AG04449 (cell line): ENCODE measurements at places on chromosomes 5 and 9.

GRCh38 chr9:115921301-115921700 is 232.3 kb upstream of the PAPPA start:
- no peak for DNase-seq

GRCh38 chr5:307794-308579 is 13.5 kb upstream of the AHRR start:
- no peak for DNase-seq

GRCh38 chr9:34809504-34810186 is 99.7 kb upstream of the CCL21 start:
- no peak for DNase-seq

- no peak for DNase-seq
Measured at GRCh38 chr9:2478421-2478820, 143.2 kb upstream of the VLDLR start.

DNA sequence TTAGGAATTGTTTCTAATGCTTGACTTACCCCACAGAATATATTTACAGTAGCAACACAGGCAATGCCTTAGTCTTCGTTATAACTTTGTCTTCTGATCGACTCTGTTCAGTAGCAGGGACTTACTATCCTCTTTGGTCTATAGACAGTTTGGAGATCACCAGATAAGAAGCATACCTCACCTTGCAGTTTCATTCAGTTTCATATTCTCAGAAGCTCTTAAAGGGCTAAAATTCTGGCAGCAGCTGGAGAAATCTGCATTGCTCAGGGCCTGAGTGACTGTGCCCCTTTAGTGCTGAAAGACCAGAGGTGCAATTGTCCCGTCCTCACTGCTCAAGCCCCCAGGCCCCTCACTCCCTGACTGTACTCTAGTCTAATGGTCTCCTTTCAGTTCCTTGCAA is 26.0 kb downstream of the ZBTB43 start:
- DNase-seq: no peak

DNA sequence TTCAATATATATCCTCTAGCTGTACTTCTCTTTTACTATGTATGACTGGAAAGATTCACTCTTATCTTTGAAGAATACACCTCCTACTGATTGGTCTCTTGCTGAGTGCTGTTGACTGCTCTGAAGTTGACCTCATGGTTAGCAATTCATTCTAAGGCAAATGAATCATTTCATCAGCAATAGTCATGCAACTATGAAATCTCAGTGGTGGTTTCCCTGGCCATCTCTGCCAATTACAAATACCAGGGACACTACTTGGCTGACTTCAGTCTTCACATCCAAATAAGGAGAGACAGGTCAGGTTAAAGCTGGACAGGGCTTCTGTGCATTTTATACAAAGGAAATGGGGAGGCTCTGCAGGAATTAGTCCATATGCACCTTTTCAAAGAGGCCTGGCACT is 333.5 kb upstream of the ACTBL2 start:
- DNase-seq: peak; percentile 94

- no peak for DNase-seq
Measured at GRCh38 chr9:124355941-124356744, 59.1 kb downstream of the PSMB7 start.

GRCh38 chr9:114178756-114179450 is 23.6 kb downstream of the COL27A1 start:
- no peak for DNase-seq

DNA sequence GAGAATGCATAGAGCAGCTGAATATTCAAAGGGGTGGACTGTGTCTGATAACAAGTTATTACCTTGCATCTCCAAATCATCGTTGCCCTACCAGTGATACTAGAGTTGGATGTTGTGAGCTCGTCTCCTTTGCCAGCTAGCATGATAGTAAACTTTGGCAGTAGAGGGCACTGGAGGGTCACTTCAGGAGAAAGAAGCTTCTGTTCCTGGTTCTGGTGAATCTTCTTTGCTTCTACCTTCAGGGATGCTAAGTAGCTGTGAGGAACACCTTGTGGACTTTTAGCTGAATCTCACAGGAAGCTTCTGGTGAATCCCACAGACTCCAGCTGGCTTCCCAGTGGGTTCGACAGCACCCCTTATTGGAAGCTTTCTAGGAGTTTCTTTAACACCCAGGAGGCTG is 626.6 kb upstream of the SGCD start:
- no peak for DNase-seq

GRCh38 chr5:179160584-179160983 is 100.4 kb downstream of the ZNF354C start:
- DNase-seq: no peak

- no peak for DNase-seq
Measured at GRCh38 chr5:10977011-10977410, 216.0 kb upstream of the DAP start.

GRCh38 chr5:31250201-31250600 is 56.7 kb downstream of the CDH6 start:
- DNase-seq: no peak

- DNase-seq: no peak
Measured at GRCh38 chr5:16995372-16995771, 59.3 kb upstream of the MYO10 start.

DNA sequence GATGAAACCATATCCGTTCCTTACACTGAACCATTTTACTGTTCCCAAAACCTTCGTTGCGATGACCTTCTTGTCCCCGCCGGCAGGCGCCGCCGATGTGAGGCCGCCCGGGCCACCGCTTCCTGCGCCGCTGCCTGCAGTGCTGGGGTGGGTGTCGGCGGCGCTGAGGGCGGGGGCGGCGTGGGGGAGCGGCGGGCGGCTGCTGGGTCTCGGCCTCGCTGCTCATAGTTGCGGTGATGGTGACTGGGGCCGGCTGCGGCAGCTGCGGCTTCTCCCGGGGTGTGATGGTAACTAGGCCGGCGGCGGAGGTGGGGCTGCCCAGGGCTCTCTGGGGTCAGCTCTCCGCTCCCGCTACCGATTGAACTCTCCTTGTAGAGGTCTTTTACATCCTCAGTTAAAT is 14.1 kb upstream of the OR2S2 start:
- DNase-seq: no peak

DNA sequence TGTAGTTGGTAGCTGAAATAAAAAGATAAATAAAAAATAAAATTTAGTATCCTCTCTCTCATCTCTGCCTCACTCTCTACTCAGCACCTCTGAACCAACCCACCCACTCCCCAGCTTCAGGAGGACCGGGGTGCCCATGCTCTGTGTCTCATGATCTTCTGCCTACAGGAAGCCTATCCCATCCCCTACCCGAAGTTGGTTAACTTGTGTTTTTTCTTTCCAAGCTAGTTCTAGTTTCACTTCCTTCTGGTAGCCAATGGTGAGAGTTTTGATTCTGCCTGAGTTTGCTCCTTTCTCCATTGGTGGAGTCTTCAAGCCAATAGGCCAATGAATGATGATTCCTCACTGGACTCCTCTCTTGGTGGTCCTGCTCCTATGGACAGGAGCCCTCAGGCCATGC is 32.1 kb downstream of the SNX24 start:
- no peak for DNase-seq

GRCh38 chr5:97115932-97116331 is 26.5 kb downstream of the LIX1 start:
- no peak for DNase-seq

- DNase-seq: no peak
Measured at GRCh38 chr5:9376363-9377117, 169.3 kb downstream of the SEMA5A start.

- no peak for DNase-seq
Measured at GRCh38 chr5:157267025-157267424, 1.1 kb downstream of the CYFIP2 start.

- no peak for DNase-seq
Measured at GRCh38 chr9:95505717-95506427, 10.9 kb downstream of the PTCH1 start.

DNA sequence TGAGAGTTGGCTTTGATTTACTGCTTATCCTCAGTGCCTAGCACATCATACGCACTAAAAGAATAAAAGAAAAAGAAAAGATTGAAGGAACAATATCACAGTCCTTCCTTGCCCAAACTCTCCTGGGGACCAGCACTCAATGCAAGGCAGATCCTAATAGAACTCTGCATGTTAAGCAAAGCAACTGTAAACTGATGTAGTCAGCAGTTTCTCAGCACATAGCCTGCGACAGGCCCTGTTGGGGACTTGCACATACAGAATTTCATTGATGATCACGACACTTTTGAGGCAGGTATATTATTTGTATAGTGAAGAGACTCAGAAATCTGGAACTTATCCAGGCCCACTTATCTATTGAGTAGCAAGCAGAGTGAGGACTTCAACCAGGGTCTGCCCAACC is 15.4 kb downstream of the NIPAL4 start:
- DNase-seq: no peak

DNA sequence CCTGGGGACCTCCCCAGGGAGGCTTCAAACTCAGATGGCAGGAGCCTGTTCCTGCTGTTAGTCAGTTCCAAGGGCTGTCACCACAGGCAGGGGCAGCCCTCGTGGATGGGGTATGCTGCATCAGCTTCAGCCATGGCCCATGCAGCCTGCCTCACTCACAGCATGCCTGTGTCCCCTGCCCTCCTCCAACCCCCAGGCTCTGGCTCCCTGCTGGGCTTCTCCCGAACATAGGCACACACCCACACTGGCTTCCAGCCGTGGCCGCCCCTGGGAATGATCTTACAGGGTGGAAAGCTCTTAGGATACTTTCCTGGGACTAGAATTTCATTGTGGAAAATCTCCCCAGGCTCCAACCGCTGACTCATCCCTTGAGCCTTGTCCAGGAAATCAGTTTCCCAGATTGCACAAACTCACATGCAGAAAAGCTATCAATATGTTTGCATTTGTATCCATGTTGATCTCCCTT is 163.8 kb downstream of the SEC61B start:
- DNase-seq: no peak

DNA sequence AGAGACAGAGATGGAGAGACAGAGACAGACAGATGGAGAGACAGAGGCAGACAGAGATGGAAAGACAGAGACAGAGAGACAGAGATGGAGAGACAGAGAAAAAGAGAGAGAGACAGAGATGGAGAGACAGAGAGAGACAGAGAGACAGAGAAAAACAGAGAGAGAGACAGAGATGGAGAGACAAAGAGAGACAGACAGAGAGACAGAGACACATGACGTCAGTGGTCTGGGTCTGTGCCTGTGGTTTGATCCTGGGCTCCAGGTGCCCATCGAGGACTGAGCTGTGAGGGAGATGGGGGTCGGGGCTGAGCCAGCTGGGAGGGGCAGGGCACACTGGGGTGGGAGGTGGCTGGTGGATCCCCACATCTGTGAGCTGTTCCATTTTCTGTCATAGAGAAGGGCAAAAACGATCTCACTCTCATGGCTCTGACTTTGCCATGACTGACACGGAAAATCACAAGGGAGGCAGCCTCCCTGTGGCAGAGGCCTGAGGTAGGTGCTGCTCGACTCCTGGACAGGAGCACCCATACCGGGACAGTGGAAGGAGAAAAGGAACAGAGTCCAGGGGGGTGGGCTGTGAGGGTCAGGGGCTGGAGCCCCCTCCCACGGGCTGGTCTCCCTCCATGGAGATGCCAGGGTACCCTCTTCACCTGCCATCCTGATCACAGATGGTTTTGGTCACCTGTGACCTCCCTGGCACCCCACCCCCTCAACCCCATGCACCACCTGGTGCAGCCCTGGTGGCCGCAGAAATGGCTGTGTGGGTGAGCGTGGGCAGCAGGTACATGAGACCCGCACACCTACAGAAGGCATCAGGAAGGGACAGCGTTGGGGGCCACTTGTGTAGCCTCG is 28.8 kb downstream of the GLT6D1 start:
- no peak for DNase-seq

- no peak for DNase-seq
Measured at GRCh38 chr9:117093891-117094844, 320.7 kb downstream of the ASTN2 start.

DNA sequence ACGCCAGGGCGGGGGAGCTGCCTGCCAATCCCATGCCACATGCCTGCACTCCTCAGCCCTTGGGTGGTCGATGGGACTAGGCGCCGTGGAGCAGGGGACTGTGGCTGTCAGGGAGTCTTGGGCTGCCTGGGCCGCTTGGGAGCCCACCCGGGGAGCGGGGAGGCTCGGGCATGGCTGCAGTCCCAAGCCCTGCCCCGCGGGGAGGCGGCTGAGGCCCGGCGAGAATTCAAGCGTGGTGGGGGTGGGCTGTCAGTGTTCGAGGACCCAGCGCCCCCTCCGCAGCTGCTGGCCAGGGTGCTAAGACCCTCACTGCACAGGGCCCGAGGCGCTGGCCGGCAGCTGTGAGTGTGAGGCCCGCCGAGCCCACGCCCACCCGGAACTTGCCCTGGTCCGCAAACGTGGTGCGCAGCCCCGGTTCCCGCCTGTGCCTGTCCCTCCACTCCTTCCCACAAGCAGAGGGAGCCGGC is 83.2 kb upstream of the DMRTA1 start:
- DNase-seq: no peak

- no peak for DNase-seq
Measured at GRCh38 chr5:58453306-58453705, 6.6 kb downstream of the PLK2 start.

DNA sequence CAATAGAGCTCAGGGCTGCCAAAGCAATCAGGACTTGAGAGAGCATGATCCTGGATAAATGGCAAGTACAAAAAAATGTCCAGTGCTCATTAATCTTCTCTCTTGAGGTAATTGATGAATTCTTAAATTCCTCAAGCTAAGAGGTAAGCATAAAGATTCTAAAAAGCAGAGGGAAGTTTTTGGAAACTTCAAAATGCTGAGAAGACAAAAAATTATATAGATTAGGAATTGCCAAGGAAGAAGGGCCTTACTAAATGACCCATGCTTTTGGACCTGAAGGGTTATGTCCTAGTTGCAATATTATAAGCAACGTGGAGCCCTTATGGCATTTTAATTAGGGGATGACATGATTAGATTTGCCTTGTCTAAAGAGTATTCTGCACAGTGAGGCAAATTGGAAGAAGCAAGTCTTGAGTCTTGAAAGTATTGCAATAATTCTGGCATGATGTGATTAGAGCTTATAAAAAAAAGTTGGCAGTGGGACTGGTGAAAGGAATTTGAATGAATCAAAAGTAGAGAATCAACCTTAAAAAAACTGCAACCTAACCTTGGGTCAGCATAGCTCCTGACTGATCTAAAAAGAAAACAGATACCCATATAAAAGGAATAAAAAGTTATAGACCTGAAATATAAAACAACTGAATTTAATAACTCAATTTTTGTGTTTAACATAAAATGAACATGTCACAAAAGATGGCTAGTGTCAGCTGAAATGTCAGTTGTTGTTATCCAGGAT is 323.8 kb upstream of the ARRDC3 start:
- no peak for DNase-seq

DNA sequence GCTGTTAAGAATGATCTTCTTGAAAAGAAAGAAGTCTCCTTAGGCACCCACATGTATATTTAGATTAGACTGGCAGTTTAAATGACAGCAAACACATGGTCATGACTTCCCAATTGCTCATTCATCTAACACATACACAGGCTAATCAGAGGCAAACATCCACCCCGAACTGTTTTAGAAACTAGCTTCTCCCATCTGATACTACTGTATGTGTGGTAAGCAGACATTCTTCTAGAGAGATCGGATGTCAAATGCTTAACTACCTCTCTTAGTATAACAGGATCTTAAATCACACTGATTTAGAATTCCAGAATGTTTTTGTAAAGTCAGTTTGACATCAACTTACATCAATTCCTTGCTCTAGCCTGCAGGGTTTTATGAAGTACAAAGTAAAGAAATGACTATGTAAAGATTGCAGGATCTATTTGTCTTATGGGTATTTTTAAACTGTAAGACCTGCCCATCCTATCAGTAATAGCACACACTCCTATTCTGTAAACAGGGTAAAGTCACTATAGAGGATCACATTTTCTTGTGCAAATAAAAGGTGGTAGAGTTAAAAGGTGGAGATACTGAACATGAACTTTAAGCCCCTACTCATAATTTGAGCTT is 239.7 kb downstream of the MLLT3 start:
- DNase-seq: peak; percentile 41

- peak; percentile 54 for DNase-seq
Measured at GRCh38 chr5:177232761-177233160, 70.8 kb downstream of the RAB24 start.
